GM19239 (cell line): ENCODE measurements at places on chromosomes 7 and 10.

- no peak for DNase-seq
Observed at GRCh38 chr10:118216020-118216419, 126.1 kb downstream of the FAM204A start.

- no peak for DNase-seq
Observed at GRCh38 chr7:2566890-2567678, 8.3 kb downstream of the IQCE start.

DNA sequence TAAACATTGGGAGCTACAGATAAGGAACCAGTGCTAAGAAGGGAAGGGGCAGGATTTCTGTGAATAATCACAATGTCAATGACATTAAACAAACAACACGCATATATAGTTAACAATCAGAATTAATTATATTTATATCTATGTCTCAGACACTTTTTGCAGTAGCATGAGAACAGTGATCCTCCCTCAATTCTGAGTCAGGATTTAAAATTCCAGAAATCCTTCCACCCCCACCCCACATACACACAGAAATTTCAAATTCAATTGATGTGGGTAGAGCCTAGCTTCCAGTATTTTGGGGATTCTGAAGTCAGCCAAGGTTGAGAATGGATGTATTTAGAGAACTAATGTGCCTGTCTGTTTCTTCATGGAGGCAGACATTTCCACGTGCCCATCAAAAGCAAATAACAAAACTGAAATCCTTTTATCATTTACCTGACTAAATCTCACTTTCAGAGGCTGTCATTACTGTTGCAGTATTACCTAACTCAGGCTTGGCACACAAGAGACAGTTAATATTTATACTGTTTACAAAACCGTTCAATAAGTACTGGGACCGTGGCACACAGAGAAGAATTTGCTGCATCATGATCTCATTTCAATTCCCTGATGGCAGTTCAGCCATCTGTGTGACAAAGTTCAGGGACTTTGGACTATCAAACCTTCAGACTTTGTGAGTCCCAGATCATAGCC, 116.6 kb upstream of the PALS2 start:
- no peak for DNase-seq

DNA sequence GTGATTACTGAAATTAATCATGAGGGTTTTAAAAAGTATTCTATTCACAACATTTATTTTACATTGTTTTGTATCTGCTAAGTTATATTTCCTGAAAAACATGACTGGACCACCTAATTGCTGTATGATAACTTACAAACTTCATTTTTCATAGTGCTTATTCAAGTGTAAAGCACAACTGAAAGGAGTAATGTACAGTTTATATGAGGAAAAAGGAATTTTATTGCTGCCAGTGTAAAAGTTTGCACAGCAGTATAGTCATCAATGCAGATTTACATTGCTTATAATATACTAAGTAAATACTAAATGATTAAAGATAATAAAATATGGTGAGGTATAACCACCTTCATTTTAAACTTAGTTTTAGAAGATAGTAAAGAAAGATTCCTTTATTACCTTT, 4.0 kb downstream of the PTEN start:
- DNase-seq = no peak

DNA sequence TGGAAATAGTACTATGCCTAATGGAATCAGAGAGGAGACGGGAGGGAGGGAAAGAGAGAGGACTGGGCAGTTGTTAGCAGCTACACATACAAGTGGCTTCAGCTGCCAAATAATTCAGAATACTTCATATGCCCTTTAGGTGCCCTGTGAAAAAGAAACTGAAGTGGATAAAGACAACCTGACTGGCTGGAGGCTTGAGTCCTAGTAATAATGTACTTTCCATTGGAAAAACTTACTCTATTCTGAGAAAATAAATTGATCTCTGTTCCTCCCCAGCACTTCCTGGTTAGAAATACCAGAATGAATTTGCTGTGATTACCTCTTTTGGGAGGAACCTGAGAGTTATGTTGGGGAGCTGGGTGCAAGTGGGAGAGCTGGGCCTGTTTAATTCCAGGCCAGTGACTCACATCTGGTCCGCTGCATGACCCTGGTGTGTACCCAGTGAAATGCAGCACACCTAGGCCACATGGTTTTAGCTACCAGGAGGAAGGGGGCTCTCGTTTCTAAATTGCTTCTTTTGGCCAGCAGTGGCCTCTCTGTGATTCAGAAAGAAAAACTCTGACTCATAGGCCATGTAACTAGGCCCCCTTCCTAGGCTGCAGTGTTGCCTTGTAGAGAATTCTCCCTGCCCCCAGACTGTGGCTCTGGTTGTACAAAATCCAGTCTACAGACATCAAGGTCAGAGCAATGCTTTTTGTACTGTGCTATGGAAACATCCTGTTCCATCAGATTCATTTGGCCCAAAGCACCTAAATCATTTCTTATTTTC, 6.5 kb downstream of the AGFG2 start:
- no peak for DNase-seq
